ENCODE measurements at places on chromosomes 7 and 10.

DNA sequence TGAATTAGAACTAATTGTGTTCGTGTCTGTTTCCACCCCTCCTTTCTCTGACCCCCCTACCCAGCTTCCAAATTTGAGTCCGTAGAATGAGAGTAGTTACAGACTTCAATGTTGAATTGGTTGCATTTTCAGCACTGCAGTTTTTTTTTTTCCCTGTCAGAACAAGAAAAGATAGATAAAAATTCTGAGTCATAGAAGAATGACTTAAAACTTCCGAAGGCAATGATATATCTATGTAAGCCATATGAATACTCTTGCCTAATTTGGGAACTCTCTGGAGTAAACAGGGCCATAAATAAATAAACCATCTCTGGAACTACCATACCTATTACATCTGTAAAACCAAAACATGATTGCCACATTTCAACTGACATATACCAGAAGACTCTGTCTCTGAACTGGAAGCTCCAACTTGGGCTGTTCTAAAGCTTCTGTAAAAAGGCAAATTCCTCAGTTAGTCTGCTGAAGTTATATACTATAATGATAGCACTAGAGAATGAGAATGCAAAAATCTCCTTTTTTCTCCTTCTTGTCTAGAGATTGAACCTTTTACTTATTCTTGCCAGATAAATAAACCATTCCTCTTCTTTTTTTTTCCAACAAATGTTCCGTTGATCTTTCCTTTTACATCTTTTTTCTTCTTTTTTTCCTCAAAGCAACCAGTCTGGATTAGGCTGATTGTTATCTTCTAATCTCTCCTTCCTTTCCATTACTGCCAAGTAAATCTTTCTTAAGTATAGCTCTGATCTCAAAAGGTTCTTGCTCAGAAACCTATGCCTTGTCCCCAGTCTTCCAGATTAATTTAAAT lies 23.5 kb downstream of the VCL start:
- DNase-seq: no peak

DNA sequence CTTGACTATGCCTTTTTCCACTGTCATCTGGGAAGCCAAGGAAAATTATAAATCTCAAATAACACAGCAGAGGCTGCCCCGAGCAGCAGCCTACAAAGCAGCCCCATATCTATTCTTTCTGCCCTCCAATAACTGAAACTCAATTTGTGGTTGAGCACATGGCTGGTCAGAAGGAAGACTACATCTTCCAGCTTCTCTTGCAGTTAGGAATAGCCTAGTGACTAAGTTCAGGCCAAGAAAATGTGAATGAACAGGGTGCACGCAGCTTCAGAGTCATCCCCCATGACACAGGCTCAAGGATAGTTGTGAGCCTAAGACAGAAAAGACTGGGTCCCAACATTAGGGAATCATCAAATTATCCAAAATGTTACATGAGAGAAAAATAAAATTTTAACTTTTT lies 42.3 kb downstream of the CHCHD3 start:
- DNase-seq: no peak

DNA sequence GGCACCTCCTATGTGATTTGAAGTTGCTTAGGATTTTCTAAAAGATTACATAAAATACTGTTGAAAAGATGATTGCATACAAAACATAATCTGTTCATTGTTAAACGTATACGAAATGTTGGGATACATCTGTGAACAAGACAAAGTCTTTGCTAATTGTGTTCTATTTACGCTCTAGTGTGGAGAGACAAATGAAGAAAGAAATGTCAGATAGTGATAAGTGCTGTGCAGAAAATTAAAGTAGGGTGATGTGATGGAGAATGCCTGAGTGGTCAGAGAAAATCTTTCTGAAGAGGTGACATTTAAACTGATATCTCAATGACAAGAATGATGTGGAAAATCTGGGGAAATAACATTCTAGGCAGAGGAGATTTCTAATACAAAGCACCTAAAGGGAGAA lies 13.4 kb upstream of the ZRANB1 start:
- no peak for DNase-seq

- DNase-seq: no peak
Observed at GRCh38 chr7:135930565-135931461, 46.3 kb downstream of the MTPN start.

- no peak for DNase-seq
Observed at GRCh38 chr7:48420206-48420605, 248.9 kb downstream of the ABCA13 start.

DNA sequence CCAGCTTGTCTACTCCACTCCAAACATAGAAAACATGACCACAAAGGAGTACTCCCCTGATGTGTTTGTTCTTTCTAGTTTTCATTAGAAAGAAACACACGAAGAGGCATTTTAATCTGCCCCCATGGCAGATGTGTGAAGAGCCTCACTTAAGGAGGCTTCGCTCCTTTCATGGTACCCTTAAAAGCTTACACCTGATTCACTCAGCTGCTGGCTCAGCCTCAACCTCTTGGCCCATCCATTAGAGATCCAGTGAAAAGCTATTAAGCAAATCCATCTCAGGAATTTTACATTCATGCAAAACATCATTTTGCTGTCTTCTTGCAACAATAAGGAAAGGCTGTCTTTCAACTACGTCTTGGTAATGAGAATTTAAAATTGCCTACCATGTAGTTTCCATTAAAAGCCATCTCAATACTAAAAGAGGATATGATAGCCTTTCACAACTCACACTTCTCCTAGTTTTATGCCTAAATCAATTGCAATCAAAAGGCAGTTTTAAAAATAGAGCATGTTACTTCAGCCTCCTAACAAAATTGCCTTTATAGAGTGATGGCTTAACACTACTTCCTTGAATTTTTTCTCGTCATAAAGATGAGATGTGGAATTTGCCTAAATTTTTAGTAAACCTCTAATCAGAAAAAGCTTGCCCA lies 22.7 kb downstream of the MACC1 start:
- no peak for DNase-seq

DNA sequence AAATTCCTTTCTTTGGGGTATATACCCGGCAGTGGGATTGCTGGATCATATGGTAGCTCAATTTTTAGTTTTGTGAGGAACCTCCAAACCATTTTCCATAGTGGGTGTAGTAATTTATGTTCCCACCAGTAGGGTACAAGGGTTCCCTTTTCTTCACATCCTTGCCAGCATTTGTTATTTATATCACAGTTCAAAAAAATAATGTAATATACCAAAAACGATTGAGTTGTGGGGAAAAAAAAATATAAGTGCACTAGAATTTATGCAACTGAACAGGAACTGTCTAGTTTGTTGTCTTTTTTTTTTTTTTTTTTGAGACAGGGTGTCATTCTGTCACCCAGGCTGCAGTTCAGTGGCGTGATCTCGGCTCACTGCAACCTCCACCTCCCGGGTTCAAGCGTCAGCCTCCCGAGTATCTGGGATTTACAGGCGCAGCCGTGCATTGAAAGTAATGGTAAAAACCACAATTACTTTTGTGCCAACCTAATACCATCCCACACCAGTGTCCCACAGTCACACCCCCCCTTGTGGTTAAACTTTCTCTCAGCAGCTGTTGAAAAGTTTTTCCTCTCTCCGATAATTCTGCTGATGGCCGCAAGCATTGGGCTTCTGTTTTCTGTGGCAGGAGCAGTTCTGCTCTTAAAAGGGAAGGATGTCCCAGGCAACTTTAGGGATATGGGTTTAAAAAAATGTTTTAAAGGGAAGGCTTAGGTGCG lies 6.8 kb upstream of the LAT2 start:
- DNase-seq: no peak

DNA sequence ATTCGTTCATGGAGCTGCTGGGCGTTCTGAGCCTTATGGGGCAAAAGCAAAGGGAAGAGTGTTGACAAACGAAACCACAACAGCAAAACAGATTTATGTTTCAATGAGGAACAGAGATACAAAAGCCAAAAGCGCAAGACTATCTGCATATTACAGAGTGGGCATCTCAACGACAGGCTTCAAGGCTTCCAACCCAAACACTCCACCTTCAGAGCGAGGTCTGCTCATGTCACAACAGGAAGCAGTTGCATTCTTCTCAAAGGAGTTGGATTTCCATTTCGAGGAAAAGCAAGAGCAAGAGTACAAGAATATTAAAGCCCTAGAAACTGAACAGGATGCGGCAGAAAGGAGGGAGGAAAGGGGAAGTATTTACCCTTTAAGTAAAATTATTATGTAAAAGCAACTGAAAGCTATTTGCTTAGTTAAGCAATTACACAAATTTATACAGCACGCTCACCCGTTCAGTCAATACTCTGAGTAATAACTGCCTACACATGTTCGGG lies 189.3 kb downstream of the ELMO1 start:
- no peak for DNase-seq

DNA sequence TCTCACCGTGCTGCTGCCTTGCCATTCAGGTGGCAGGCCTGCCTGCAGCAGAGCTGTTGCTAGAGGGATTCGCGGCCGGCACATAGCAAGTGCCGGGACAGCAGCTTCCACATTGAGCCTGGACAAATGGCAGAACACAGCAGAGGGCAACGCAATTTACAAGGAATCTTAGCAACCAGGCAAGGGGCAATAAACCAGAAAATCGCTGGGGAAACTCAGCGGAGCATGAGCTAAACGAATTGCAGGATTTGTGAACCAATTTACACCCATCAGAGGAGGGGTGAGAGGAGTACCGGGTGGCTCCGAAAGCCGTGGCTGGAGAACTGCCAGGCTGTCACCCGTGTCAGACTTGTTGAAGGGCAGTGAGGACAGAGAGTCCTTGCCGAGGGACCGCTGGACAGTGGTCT lies 58.6 kb upstream of the LOXL4 start:
- no peak for DNase-seq

All from activated T-cell treated with anti-CD3 and anti-CD28 coated beads, Interleukin-2, amount 50 U/mL, for 4 hours (primary cell).